Uterus (tissue), 4 donors: ENCODE measurements at places on chromosomes 4 and X. TPM values are rescaled to one million over a fixed set of nuclear protein-coding genes. Genes with fewer than 3 reads are reported as not detected.

EXOSC9 gene
- total RNA-seq: 19.6 TPM

GC gene
- total RNA-seq: not detected

LNX1 gene
- total RNA-seq: 0.29 TPM

TRO gene
- 32.6 TPM for total RNA-seq

CLGN gene
- 4.5 TPM for total RNA-seq

FRMPD4 gene
- 0.41 TPM for total RNA-seq

EDA gene
- total RNA-seq: 12.5 TPM

PF4V1 gene
- not detected for total RNA-seq

CCNB3 gene
- not detected for total RNA-seq
